ENCODE measurements at places on chromosomes 4 and X.

DNA sequence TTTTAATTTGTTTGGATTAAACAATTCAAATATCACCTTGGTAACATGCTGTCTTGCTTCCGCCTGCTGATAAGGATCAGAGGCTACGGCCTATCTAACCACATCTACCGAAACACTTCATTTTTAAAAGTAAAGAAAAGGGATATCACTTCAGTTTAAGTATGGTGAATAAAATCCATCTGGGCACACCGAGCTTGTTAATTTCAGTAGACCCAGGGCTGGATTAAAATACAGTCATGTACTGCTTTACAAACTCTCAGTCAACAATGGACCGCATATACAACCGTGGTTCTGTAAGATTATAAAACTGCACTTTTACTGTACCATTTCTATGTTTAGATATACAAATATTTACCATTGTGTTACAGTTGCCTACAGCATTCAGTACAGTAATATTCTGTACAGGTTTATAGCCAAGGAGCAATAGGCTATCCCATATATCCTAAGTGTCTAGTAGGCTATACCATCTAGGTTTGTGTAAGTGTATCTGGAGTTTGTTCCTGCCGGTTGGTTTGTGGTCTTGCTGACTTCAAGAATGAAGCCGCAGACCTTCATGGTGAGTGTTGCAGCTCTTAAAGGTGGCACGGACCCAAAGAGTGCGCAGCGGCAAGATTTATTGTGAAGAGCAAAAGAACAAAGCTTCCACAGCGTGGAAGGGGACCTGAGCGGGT, 40.0 kb downstream of the SEPTIN11 start:
- DNase-seq = no peak

- no peak for DNase-seq
Observed at GRCh38 chr4:27366104-27366823, 505.6 kb downstream of the STIM2 start.

- DNase-seq = no peak
Observed at GRCh38 chr4:137739391-137739790, 207.1 kb upstream of the PCDH18 start.

GRCh38 chr4:158946825-158947224, 156.1 kb upstream of the RAPGEF2 start:
- DNase-seq = no peak

- DNase-seq = no peak
Observed at GRCh38 chr4:2141762-2142451, 82.8 kb downstream of the NAT8L start.

DNA sequence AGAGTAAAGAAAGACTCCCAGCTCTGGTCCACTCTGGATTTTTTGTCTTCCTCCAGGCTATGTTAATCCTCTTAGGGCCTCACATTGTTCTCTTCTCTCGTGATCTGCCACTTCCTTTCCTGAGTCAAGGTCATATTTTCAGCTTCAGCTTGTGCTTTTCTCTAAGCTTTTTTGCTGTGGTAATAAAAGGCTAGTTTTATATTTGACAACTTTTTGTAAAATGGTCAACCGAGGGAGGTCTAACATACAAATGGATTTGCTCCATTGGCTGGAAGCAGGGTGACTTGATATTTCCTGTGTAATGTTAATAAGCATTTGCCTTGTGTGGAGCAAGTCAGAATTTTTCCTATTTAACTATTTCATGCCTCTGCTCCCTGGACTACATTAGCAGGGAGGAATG, 239.7 kb downstream of the RAB28 start:
- no peak for DNase-seq

- no peak for DNase-seq
Observed at GRCh38 chrX:96693407-96693806, 8.8 kb downstream of the DIAPH2 start.

- no peak for DNase-seq
Observed at GRCh38 chr4:164748375-164748774, 5.6 kb upstream of the SMIM31 start.

GRCh38 chrX:87679849-87680248, 162.2 kb downstream of the KLHL4 start:
- DNase-seq = no peak
